ENCODE measurements at places on chromosomes 1 and 21.

DNA sequence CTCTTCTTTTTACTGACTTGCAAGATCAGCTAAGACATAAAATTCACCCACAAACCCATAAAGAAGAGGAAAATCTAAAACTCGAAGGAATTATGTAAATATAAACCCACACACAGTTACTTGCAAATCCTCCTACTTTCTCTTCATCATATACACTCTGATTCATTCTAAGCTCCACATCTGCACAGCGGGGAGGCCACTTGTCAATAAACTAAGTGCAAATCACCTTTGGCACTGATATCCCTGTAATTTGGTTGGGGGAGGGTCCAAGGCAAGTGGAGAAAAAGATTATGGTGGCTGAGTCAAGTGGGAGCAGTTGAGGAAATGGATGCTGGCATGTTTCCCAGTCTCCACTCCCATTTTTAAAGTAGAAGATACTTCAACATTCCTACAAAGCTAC is 596.5 kb downstream of the MATN1 start:
- no peak for DNase-seq

GRCh38 chr1:2194319-2194897 is at the start of gene FAAP20:
Gene FAAP20, minus strand, starts transcription at chr1:2194772. Its CDS starts 23 bp downstream, at chr1:2194749.
- DNase-seq = no peak

GRCh38 chr1:24382165-24382577 is 31.4 kb downstream of the STPG1 start:
- DNase-seq = peak; percentile 73

- DNase-seq = no peak
These were observed 10.1 kb upstream of the ELAVL4 start for GRCh38 chr1:50098591-50099021.

DNA sequence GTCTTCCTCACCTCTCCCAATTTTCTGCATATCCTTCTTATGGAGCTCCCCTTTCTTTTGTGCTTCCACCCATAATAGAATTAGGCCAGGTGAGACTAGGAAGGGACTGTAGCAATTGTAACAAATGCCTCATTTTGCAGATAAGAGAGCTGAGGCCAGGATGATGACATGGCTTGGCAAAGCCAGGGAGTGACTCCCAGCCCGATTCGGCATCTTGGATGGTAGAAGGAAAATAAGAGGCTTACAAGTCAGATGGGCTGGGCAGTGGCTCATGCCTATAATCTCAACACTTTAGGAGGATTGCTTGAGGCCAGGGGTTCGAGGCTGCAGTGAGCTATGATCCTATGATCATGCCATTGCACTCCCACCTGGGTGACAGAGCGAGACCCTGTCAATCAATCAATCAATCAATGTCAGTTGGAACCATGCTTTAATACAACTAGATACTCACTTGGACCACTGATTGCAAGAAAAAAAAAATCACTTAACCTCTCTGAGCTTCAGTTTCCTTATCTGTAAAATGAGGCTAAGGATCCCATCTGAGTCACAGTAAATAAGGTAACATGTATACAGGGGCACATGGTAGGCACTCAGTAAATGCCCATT is 51.6 kb downstream of the PLEKHA6 start:
- DNase-seq = no peak

- peak; percentile 89 for DNase-seq
These were observed 2.2 kb upstream of the HSD3B1 start for GRCh38 chr1:119504831-119505230.

DNA sequence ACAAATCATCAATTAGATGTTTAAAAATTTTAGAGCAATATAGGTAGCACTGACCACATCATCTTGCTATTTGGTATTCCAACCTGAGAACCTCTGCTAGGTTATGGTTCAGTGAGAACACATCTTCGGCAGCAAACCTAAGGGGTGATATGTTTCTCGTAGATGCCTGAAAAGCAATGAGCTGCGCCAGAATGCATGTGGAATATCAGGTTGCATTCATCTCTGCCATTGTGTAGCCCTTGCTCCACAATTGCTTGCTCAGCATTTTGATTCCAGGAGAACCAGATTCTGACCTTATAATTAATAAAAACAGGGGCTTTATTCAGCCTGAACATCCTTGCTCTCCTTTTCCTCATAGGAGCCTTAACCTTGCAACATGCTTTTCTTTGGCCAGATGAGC is 408.1 kb downstream of the USH2A start:
- DNase-seq = no peak

- no peak for DNase-seq
These were observed 45.1 kb downstream of the PGBD5 start for GRCh38 chr1:230381049-230381467.

DNA sequence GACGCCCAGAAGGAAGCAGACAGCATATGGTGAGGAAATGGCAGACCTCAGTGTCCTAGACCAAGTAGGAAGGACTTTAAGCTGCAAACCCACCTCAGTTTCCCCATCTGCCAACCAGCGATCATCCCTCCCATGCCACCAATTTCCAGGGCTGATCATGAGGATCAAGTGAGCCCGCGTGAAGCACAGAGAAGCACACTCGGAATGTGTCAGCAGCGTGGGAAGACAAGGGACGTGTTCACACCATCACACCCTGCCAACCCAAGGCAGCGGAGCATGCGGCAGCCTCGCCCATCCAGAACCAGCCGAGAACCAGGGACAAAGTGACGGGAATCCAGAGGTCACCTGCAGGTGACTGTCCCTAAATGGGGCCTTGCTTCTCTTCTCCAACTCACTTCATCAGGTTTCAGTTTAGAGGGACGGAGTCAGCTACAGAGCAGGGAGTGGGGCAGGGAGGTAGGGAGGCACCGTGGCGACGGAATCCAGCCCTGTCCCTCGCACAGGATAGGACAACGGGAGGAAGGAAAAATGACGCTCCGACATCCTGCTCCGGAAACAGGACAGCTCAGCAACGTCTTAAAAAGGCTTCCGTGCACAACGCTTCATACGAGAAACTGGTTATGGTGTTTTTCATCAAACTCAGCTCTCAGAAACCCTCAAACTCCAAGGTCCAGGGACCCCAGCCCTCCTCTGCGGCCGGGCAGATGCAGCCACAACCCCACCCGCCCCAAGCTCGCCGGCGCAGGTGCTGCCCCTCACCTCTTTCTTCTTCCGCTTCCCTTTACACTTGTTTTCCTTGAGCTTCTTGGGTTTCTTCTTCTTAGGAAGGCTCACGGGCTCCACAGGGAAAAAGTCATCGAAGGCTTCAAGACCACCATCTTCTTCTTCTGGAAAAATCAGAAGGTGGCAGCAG is 12.5 kb downstream of the CHD5 start:
- DNase-seq = no peak

DNA sequence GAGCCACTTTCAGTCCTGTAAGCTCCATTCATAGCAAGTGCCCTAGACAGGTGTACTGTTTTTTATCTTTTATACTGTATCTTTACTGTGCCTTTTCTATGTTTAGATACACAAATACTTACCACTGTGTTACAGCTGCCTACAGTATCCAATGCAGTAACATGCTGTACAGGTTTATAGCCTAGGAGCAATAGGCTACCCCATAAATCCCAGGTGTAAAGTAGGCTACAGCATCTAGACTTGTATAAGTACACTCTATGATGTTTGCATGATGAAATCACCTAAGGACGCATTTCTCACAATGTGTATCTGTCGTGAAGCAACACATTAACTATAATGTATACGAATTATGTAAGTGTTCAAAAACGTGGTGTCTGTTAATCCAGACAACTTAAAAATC is 10.7 kb downstream of the HLCS start:
- no peak for DNase-seq

DNA sequence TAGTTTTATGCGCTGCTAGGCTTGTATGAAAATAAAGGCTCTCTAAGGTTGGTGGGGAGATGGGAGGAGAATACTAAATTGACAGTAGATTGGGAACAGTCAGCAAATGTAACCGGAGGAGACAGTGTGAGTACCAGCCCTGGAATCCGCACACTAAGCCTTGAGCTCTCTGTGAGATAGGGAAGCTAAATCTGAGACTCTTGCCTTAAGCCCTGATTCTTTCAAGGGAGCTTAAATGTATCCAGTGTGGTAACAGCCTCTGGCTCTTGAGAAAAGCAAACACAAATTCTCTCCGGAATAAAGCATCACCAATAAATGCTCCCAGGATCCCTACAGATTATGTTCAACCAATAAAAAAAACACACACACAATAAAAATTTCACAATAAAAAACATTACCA is 33.0 kb upstream of the PDPN start:
- peak; percentile 18 for DNase-seq

- DNase-seq = no peak
These were observed 52.0 kb upstream of the TACSTD2 start for GRCh38 chr1:58629031-58629462.

DNA sequence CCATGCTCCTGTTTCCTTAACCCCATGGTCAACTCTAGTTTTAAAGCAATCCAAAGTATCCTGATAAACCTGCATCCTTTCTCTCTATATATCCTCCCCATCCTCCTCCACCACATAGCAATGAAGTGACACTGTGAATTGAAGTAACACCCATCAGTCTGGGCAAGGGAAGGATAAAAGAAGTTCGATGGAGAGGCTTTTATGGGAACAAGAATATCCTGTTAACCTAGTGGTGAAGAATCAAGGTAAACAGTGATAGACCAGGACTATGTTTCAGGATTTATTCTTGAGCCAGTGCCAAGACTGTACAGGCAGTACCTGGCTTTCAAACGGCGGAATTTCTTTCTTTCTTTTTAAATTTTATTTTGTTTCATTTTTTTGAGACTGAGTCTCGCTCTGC is 17.6 kb downstream of the RABIF start:
- no peak for DNase-seq

DNA sequence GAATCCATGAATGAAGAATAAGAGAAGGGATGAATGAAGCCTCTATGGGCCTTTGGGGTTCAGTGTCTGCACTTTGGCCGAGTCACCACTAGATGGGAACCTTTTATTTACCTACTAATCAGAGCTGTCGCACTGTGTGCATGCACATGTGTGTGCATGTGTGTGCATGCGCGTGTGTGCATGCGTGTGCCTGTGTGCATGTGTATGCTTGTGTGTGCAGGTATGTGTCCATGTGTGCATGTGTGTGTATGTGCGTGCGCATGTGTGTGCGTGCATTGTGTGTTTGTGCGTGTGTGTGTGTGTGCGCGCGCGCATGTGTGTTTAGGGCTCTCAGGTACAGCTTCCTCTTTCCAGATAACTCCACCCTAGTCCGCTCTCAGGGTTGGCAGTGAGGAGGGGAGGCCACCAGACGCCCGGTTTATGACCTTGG is 20.4 kb upstream of the UBXN10 start:
- no peak for DNase-seq

DNA sequence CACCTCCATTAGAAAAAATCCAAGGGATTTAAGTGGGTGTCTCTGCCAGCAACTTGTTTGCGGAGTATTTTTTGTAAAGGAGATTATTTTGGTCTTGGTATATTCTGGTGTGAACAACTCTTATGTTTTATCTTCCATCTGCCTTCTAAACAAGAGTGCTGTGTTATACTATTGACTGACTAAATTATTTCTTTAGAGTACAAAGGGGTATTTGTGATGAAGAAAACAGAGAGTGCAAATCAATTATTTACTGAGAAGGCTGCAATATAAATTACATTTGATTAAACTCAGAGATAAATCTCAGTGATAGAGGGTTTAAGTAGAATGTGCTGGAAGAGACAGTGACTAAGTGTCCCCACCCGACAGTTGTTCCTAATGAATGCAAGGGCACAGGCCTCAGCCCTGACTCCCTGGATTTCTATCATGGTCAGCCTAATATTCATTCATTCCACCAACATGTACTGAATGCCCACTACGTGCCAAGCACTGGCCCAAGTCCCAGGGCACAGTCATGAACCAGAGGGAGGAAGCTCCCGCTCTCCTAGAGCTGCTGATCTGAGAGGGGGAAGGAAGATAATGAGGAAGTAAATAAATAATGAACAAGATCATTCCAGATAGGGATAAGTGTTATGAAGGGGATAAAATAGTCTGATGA is 196.9 kb upstream of the C8B start:
- no peak for DNase-seq

Data from foreskin keratinocyte (primary cell).